ENCODE measurements at places on chromosomes 16 and 17. TPM values are rescaled to one million over a fixed set of nuclear protein-coding genes. Genes with fewer than 3 reads are reported as not detected.
A peak's percentile ranks its signal among the peaks of the same experiment; 100 is the strongest.

DNA sequence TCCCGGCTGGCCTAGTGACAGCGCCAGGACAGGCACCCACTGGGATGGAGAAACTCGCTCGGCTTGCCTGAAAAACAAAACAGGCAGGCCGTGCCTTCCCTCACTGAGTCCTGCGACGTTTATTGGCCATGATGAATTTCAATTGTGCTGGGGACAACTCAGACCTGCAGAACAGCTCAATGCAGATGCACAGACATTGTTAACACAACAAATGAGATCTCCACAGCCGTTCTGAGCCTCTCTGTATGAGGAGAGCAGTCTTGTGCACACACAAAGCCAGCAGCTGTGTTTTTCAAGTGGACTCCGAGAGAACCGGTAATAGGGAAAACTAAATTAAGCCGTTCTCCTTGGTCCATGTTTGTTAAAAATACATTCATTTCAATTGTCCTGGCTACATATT, 15.9 kb downstream of the SHISA6 start:
- H3K4me3 ChIP-seq: no peak overlapping the region
- no peaks in the 10 kb centered on the region for H3K36me3 ChIP-seq
- no peaks in the 10 kb centered on the region for H3K4me1 ChIP-seq
- no peak overlapping the region for H3K27ac ChIP-seq
- no peak for DNase-seq

- peaks cover 7% of the 10 kb centered on the region for H3K4me1 ChIP-seq
- no peaks in the 10 kb centered on the region for H3K36me3 ChIP-seq
- DNase-seq: peak; percentile 82
Observed at GRCh38 chr16:14003074-14003570, 68.0 kb upstream of the MRTFB start.

The C1QTNF1 gene
- polyA plus RNA-seq: 13.3 TPM

- H3K4me1 ChIP-seq: no peaks in the 10 kb centered on the region
- no peaks in the 10 kb centered on the region for H3K36me3 ChIP-seq
- no peak overlapping the region for H3K4me3 ChIP-seq
- H3K27me3 ChIP-seq: peaks cover 8% of the 10 kb centered on the region
Observed at GRCh38 chr17:33551911-33552310, 258.8 kb upstream of the ASIC2 start.

DNA sequence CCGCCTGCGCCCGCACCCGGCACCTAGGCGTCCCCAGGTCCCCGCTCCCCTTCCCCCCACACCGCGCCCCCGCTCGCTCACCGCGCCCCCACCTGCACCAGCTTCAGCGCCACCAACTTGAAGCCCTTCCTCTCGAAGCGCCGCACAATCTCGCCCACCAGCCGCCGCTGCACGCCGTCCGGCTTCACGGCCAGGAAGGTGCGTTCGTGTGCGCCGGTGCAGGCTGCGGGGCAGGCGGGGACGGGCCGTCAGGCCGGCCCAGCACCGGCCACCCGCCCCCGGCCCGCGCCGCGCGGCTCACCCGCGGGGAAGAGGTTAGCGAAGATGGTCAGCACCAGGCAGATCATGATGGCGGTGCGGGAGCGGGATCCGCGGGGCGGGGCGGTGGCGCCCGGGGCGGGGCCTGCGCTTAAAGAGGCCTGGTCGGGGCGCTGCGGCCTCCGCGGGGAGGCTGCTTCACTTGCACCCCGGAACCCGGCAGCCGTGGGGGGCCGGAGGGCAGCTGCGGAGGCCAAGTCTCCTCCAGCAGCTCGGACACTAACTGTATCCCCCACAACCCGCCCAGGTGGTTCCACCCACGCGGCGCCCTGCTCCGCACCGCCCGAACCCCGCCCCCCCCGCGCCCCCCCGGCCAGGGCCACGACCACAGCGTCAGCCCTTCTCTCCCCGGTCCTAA, at the start of gene NME3:
Gene NME3, minus strand, starts transcription at position 356 of the 676 bp plus-strand sequence. Its CDS starts 9 bp downstream, at position 347.
- H3K4me3 ChIP-seq: peak within 1 kb of the TSS; percentile 88
- DNase-seq: peak; percentile 82
- peak within 1 kb of the TSS; percentile 98 for H3K27ac ChIP-seq
- H3K36me3 ChIP-seq: no peaks in the 10 kb centered on the region
- peaks cover 29% of the 10 kb centered on the region for H3K4me1 ChIP-seq

The GDPD3 gene
- polyA plus RNA-seq: 5.4 TPM

DNA sequence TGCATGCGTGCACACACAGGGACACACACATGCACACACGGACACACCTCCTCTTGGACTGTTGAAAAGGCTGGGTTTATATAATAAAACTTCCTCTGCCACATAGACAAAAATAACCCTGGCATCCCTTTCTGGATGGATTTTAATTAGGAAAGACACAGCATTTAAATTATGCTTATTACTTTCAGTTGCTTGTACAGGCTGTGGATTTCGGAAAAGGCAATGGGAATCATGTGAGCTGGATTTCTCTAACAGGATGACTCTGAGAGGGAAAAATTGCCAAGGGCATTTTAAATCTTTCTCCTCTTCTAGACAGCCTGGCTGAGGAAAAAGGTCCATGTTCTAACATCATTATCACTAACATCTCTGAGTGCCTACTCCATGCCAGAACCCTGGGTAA, 75.9 kb downstream of the HLF start:
- H3K36me3 ChIP-seq: no peaks in the 10 kb centered on the region
- peaks cover 4% of the 10 kb centered on the region for H3K27me3 ChIP-seq
- no peak overlapping the region for H3K27ac ChIP-seq
- no peak for DNase-seq
- no peak overlapping the region for H3K4me3 ChIP-seq
- H3K4me1 ChIP-seq: no peaks in the 10 kb centered on the region

- DNase-seq: peak; percentile 89
- H3K27me3 ChIP-seq: no peaks in the 10 kb centered on the region
- peak overlapping the region; percentile 8 for H3K4me3 ChIP-seq
Observed at GRCh38 chr17:51046514-51047384, 73.9 kb downstream of the SPAG9 start.

GRCh38 chr17:50475362-50475761, 3.3 kb upstream of the RSAD1 start:
- no peak overlapping the region for H3K27ac ChIP-seq
- no peaks in the 10 kb centered on the region for H3K27me3 ChIP-seq
- no peak overlapping the region for H3K4me3 ChIP-seq
- peaks cover 12% of the 10 kb centered on the region for H3K4me1 ChIP-seq
- H3K36me3 ChIP-seq: no peaks in the 10 kb centered on the region
- DNase-seq: no peak

DNA sequence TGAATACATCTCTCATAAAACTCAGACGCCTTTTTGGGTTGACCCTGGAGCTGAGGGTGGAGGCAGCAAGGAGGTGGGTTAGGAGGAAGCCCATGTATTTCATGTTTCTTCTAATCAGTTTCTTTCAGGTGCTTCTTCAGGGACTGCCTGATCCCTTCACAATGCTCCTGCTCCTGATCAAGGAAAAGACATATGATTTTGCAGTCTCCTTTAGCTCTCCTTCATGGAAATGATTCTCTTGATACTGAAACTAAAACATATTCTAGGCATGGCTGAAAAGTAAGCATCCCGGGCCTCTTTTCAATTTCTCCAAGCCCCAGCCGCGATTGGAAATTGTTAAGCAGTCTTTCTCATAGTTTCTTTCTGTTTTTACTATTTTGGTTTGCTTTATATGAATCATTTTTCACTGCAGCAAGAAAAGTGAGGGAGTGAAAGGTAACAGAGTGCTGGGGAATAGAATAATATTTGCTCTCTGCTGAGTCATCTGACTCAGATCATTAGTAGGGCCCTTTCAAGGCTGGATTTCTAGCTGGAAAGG, 730.7 kb downstream of the CDH11 start:
- peak overlapping the region; percentile 51 for H3K27ac ChIP-seq
- no peak overlapping the region for H3K4me3 ChIP-seq
- no peaks in the 10 kb centered on the region for H3K36me3 ChIP-seq
- peaks cover 5% of the 10 kb centered on the region for H3K4me1 ChIP-seq

The PROCA1 gene
- polyA plus RNA-seq: 1.8 TPM

The ITGA2B gene
- 3.6 TPM for polyA plus RNA-seq

GRCh38 chr16:31385680-31386079, 7.5 kb upstream of the ITGAD start:
- peak; percentile 55 for DNase-seq
- H3K4me3 ChIP-seq: no peak overlapping the region
- H3K36me3 ChIP-seq: no peaks in the 10 kb centered on the region
- no peaks in the 10 kb centered on the region for H3K27me3 ChIP-seq

DNA sequence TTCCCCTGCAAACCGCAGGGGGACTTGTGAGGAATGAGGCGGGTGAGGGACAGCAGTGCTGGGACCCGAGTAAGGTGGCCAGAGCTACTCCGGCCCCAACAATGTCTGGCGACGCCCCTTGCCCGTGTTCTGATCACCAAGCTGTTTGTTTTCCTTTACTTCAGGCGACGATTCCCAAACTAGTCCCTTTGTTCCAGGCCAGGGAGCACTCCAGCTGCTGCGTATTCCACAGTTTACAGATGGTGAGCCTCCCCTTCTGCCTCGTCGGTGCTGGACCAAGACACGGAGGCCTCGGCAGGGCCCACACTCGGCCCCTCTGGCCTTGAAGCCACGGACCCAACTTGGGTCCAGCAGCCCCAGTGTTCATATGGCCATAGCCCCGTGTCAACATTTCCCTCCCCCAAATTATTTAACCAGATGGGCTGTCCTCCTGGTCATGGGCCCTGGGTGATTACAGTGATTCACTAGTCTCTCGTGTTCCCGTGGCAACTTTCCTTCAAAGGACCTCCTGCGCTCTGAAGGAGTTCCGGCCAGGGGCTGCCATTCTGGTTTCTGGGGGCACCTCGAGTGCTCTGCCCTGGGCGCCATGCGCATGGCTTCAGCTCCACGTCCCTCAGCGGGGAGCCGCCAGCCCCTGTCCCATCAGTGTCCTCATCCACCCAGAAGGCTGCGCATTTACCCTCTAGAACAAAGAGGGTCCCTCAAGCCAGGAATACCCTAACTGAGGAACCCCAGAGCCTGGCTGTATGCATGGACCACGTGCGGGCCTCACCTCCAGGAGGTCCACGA, 24.8 kb upstream of the MTSS2 start:
- peak overlapping the region; percentile 52 for H3K27ac ChIP-seq
- no peaks in the 10 kb centered on the region for H3K27me3 ChIP-seq
- DNase-seq: no peak
- peaks cover 57% of the 10 kb centered on the region for H3K4me1 ChIP-seq
- no peaks in the 10 kb centered on the region for H3K36me3 ChIP-seq

The KLHL10 gene
- polyA plus RNA-seq: not detected

DNA sequence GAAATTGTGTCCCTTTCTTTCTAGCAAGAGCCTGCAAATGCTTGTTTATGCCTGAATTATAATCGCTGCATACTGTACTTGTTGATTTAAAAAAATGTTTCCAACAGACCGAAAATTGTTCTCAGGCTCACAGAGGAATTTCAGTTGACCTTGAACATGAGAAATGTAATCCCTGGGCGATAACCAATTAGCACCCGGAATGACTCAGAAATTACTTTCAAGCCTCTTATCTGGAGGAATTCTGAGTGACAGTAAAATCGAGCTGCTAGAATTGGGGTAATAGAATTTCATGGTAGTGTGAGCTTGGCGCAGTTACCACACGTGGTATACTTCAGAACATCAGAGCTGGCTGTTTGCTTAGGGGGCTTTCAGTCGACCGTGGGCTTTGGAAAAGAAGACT, 139.1 kb upstream of the CACNG3 start:
- peaks cover 23% of the 10 kb centered on the region for H3K27me3 ChIP-seq
- DNase-seq: peak; percentile 31
- no peak overlapping the region for H3K4me3 ChIP-seq
- H3K36me3 ChIP-seq: no peaks in the 10 kb centered on the region

- H3K27ac ChIP-seq: no peak overlapping the region
- peaks cover 28% of the 10 kb centered on the region for H3K4me1 ChIP-seq
- H3K27me3 ChIP-seq: no peaks in the 10 kb centered on the region
- no peak for DNase-seq
- H3K4me3 ChIP-seq: no peak overlapping the region
Observed at GRCh38 chr16:81556715-81557284, 112.2 kb downstream of the CMIP start.
